ENCODE measurements at places on chromosomes 3 and 15.

DNA sequence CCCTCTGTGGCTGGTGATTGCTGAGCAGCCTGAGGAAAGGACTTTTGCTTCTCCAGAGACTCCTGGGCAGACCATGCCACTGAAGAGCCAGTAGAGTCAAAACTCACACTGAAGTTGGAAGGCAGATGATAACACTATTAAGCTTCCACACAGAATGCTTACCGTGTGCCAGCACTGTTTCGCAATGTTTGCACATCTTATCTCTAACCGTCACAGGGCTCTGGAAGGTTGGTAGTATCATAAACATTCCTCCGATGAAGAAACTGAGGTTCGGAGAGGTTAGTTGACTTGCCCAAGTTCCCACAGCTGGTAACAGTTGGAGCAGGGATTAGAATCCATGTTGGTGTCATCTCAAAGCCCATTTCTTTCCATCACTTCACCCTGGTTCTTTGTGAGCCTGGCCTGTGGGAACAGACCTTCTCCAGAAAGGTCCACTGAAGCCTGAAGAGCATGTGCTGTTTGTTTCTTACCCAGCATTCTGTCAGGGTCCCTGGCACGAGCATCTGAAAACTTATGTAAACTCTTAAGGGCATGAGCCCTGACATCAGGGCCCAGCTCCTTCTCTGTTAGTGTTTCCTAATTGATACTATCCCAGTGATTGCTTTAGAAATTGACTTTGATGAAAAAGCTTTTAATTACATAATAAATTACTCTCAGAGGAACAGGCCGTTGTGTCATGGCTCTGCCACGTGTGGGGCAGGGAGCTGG, 77.0 kb upstream of the PRR23C start:
- DNase-seq = no peak

- peak; percentile 80 for DNase-seq
Observed at GRCh38 chr3:50591196-50591741, 20.3 kb downstream of the CISH start.

GRCh38 chr3:12343047-12343501, 54.2 kb downstream of the PPARG start:
- no peak for DNase-seq

GRCh38 chr15:52343831-52344230, 48.2 kb upstream of the MYO5C start:
- no peak for DNase-seq

DNA sequence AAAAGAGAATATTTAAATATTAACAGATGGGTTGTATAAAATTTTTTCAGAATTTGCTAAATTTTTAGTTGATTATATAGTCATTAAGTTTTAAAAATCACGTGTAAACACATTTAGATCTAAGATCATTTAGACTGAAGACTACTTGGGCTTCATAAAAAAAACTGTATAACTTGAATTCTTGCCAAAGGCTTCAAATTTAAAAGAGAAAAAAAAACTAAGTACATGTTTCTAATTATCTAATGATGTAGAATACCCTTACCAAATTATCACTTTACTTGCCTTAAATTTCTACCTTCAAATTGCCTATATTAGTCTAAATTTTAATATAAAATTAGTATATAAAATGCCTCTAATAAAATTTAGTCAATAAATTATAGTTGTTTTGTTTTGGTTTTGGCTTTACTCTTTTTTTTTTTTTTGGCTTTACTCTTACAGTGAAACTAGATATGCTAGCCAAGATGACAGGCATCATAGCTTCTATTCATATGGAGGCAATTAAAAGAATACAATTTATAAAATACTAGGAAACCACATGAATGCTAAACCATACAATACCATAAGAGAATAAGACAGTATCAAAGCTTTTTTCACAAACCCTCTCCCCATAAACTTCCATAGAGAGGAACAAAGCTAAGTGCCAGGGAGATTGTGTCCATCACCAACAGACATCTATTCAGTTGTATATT, 183.1 kb upstream of the KCNMB2 start:
- no peak for DNase-seq

GRCh38 chr3:16011376-16011775, 163.1 kb upstream of the GALNT15 start:
- DNase-seq = no peak

DNA sequence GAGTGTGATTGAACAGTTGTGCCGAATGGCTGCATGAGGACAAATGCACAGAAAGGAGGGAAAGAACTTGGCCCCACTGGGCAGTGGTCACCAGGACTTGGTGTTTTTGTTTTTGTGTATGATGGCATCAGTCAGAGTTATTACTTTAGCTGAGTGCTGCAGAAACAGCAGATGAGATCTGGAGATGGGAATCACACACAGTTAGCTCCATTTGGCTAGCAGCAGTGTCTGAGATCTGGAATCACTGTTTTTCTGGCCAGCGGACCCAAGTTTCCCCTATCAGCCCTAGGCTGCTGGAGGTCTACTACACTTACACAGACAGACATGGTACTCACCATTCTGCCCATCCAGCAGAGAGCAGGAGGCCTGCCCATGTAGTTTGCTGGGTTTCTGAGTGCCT, 45.9 kb upstream of the APEH start:
- no peak for DNase-seq

DNA sequence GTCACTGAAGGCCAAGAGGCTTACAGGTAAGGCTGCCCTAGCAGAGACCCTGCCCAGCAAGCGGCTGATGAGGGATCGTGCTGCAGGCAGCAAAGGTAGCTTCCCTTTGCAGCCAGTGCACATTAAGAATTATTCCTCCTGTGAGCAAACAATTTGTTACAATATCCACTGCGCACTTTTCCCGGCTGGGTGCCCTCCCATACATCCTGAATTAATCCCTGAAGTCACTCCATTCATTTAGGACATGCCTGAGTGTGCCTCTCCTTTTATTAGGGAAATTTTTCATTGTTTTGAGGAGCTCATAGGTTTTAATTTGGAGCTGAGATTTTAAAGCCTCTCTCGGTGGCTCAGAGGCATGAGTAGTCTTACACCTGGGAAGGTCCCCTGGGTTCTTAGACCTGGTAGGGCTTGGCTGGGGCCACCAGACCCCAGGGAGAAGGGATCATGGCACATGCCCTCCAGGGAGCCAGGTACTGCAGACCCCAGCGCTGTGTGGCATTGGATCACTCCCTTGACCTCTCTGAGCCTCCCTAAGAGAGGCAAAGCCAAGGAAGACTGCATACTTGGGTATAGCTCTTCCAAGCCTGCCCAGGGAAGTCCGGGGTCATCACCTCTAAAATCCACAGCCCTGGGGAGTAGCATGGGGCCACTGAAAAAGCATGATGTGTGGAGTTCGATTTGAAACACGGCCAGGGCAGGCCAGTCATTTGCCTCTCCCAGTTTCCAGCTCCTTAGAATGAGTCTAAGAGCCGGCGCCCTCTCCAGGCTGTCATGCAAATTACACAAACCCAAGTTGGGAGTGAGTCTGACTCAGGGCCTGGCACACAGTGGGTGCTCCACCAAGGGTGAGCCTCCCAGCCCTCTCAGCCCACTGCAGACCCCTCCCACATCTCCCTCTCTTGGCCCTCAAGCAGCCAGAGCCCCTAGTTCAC, 151.9 kb upstream of the LINGO1 start:
- no peak for DNase-seq

DNA sequence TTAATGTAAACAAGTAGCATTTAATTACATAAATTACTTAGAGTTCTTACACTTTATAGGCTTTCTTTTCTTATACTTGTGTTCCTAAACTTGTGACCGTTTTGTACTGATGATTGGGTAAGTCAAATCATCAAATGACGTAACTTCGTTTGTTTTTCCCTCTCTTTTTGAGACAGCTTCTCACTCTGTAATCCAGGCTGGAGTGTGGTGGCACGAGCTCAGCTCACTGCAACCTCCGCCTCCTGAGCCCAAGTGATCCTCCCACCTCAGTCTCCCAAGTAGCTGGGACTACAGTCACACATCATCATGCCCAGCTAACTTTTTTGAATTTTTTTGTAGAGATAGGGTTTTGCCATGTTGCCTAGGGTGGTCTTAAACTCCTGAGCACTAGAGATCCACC, 226.0 kb downstream of the TCF12 start:
- no peak for DNase-seq

All from spleen (tissue), 13 donors.